Epithelial cell of alveolus of lung (primary cell): ENCODE measurements at places on chromosomes 7 and 10. TPM values are rescaled to one million over a fixed set of nuclear protein-coding genes. Genes with fewer than 3 reads are reported as not detected.

GCK gene
- total RNA-seq: 0.56 and 1.2 TPM in 2 replicates

OR2A7 gene
- total RNA-seq: 0.13 and 0.56 TPM in 2 replicates

MYL10 gene
- not detected in 2 replicates for total RNA-seq

CC2D2B gene
- total RNA-seq: not detected in 2 replicates

PLEKHS1 gene
- not detected in 2 replicates for total RNA-seq

TYW1B gene
- 1.4 and 2.7 TPM in 2 replicates for total RNA-seq

CYP3A7 gene
- total RNA-seq: 0.13 and 1.0 TPM in 2 replicates

SNCG gene
- 22.2 and 32.0 TPM in 2 replicates for total RNA-seq

MGAM2 gene
- not detected in 2 replicates for total RNA-seq

CRPPA gene
- 0.48 and 0.78 TPM in 2 replicates for total RNA-seq

DLX5 gene
- 0.13 TPM in 1 of 2 replicates, not detected in the other for total RNA-seq

CNNM2 gene
- 3.2 and 13.0 TPM in 2 replicates for total RNA-seq

ZNF273 gene
- total RNA-seq: 2.5 and 2.6 TPM in 2 replicates

PRLHR gene
- total RNA-seq: not detected in 2 replicates

TPK1 gene
- total RNA-seq: 1.1 and 3.7 TPM in 2 replicates

PTPN20 gene
- 0.08 and 0.65 TPM in 2 replicates for total RNA-seq

FOXP2 gene
- 1.4 and 10.7 TPM in 2 replicates for total RNA-seq

AGFG2 gene
- total RNA-seq: 6.6 and 16.9 TPM in 2 replicates

TMEM229A gene
- under 0.01 and 1.4 TPM in 2 replicates for total RNA-seq

SMKR1 gene
- total RNA-seq: not detected in 2 replicates

AGAP9 gene
- total RNA-seq: 1.3 and 4.6 TPM in 2 replicates

STOX1 gene
- total RNA-seq: 0.48 TPM in 1 of 2 replicates, not detected in the other

SCIN gene
- 0.26 TPM in 1 of 2 replicates, not detected in the other for total RNA-seq

ATP6V0A4 gene
- total RNA-seq: not detected in 2 replicates

EEPD1 gene
- total RNA-seq: 1.9 and 2.8 TPM in 2 replicates

LRRD1 gene
- total RNA-seq: 0.26 and 0.56 TPM in 2 replicates

ETV1 gene
- 20.8 and 25.9 TPM in 2 replicates for total RNA-seq

NXPH1 gene
- total RNA-seq: not detected in 2 replicates

MRPL43 gene
- total RNA-seq: 83.3 and 101 TPM in 2 replicates

ST8SIA6 gene
- under 0.01 and 0.88 TPM in 2 replicates for total RNA-seq

IL6 gene
- 0.40 and 28.8 TPM in 2 replicates for total RNA-seq

WDR86 gene
- total RNA-seq: 1.7 and 16.6 TPM in 2 replicates

NPY4R gene
- 0.13 TPM in 1 of 2 replicates, not detected in the other for total RNA-seq

FANK1 gene
- 1.3 and 3.0 TPM in 2 replicates for total RNA-seq

CTNNA3 gene
- total RNA-seq: under 0.01 and 0.39 TPM in 2 replicates

ZNF107 gene
- total RNA-seq: 2.2 and 4.3 TPM in 2 replicates

PRSS37 gene
- not detected in 2 replicates for total RNA-seq
